K562 (cell line): ENCODE measurements at places on chromosomes 5 and 9. TPM values are rescaled to one million over a fixed set of nuclear protein-coding genes. Genes with fewer than 3 reads are reported as not detected.

Gene WDR70
- total RNA-seq: 43.1 and 46.8 TPM in 2 replicates

- no peak for DNase-seq
- H3K27ac ChIP-seq: no peak overlapping the region
- peaks cover 79% of the 10 kb centered on the region for H3K27me3 ChIP-seq
- no peaks in the 10 kb centered on the region for H3K36me3 ChIP-seq
- no peaks in the 10 kb centered on the region for H3K4me1 ChIP-seq
These were observed 25.9 kb downstream of the NKD2 start for GRCh38 chr5:1034421-1034905.

- H3K36me3 ChIP-seq: peaks cover 80% of the 10 kb centered on the region; the same call in 2 of the 3 replicates
- H3K27ac ChIP-seq: no peak overlapping the region
- H3K4me3 ChIP-seq: no peak overlapping the region
- no peaks in the 10 kb centered on the region for H3K4me1 ChIP-seq
- no peaks in the 10 kb centered on the region for H3K27me3 ChIP-seq
These were observed 85.0 kb downstream of the CAMSAP1 start for GRCh38 chr9:135822374-135822755.

Gene GDA
- 12.4 and 14.6 TPM in 2 replicates for total RNA-seq

- peaks cover 29% of the 10 kb centered on the region for H3K27me3 ChIP-seq
- H3K36me3 ChIP-seq: no peaks in the 10 kb centered on the region
- H3K4me3 ChIP-seq: no peak overlapping the region
- DNase-seq: no peak
- no peaks in the 10 kb centered on the region for H3K4me1 ChIP-seq
These were observed 9.8 kb upstream of the MIER3 start for GRCh38 chr5:56961746-56962145.

DNA sequence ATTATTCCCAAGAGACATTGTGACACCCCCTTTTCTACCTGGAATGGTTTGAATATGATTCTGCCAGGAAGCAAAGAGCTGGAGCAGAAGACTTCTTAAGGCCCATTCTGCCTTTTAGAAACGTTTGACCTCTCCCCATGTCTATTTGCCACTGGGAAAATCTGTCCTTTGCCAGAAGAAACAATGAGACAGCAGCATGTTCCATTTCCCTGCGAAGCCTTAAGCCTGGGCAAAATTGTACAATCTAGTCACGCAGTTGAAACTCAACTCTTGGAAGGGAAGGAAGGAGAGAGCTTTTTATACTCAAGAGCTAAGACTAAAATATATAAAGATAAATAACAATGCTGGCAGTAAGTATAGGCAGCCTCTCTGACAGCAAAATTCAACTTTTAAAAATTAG, 22.1 kb upstream of the SPOCK1 start:
- no peak overlapping the region for H3K27ac ChIP-seq
- H3K4me1 ChIP-seq: no peaks in the 10 kb centered on the region
- no peaks in the 10 kb centered on the region for H3K36me3 ChIP-seq
- no peaks in the 10 kb centered on the region; the same call in 1 of the 2 replicates for H3K27me3 ChIP-seq
- DNase-seq: no peak

- H3K27ac ChIP-seq: no peak overlapping the region
- no peaks in the 10 kb centered on the region for H3K4me1 ChIP-seq
- H3K27me3 ChIP-seq: no peaks in the 10 kb centered on the region
These were observed 559.2 kb upstream of the TLE4 start for GRCh38 chr9:79012561-79012960.

Gene RIC1
- 14.0 and 16.9 TPM in 2 replicates for total RNA-seq

Gene AQP7
- 0.04 and 0.13 TPM in 2 replicates for total RNA-seq

- no peaks in the 10 kb centered on the region for H3K36me3 ChIP-seq
- H3K4me3 ChIP-seq: no peak overlapping the region
- no peaks in the 10 kb centered on the region for H3K4me1 ChIP-seq
- H3K27me3 ChIP-seq: peaks cover 21% of the 10 kb centered on the region
- no peak overlapping the region for H3K27ac ChIP-seq
- no peak for DNase-seq
These were observed 3.6 kb upstream of the IL3 start for GRCh38 chr5:132056610-132057497.

GRCh38 chr5:146607659-146608332, 91.8 kb upstream of the GPR151 start:
- no peak for DNase-seq
- no peaks in the 10 kb centered on the region for H3K4me1 ChIP-seq
- no peaks in the 10 kb centered on the region for H3K36me3 ChIP-seq
- H3K4me3 ChIP-seq: no peak overlapping the region
- no peaks in the 10 kb centered on the region for H3K27me3 ChIP-seq

Gene ACTBL2
- not detected in 2 replicates for total RNA-seq

Gene WDR38
- total RNA-seq: not detected in 2 replicates

Gene OMD
- total RNA-seq: not detected in 2 replicates

Gene PIP5KL1
- total RNA-seq: 3.0 and 3.7 TPM in 2 replicates

DNA sequence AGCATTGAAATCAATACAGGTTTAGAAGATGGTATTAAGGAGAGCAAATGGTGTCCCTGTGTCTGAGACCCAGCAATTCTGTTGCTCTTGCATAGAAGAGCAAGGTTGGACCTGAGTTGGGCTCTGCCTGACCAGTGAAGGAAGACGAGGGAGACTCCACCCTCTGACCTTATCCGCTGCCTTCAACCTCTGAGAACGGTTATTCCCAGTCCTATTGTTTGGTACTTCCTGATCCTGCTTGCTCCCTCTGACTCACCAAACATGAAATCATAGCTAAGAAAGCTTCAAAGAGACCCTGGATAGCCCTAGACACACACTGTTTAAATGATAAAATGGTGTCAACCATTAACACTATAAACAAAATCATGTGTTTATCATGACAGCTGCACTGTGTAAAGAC, 218.5 kb downstream of the PLK2 start:
- DNase-seq: no peak
- no peak overlapping the region for H3K4me3 ChIP-seq
- no peaks in the 10 kb centered on the region for H3K27me3 ChIP-seq
- no peaks in the 10 kb centered on the region for H3K36me3 ChIP-seq

GRCh38 chr5:61626639-61627282, 294.7 kb downstream of the ZSWIM6 start:
- H3K36me3 ChIP-seq: no peaks in the 10 kb centered on the region
- peaks cover 32% of the 10 kb centered on the region for H3K27me3 ChIP-seq
- DNase-seq: no peak
- H3K27ac ChIP-seq: no peak overlapping the region
- no peaks in the 10 kb centered on the region for H3K4me1 ChIP-seq
- H3K4me3 ChIP-seq: no peak overlapping the region
